ENCODE measurements at places on chromosomes 3 and 15.

DNA sequence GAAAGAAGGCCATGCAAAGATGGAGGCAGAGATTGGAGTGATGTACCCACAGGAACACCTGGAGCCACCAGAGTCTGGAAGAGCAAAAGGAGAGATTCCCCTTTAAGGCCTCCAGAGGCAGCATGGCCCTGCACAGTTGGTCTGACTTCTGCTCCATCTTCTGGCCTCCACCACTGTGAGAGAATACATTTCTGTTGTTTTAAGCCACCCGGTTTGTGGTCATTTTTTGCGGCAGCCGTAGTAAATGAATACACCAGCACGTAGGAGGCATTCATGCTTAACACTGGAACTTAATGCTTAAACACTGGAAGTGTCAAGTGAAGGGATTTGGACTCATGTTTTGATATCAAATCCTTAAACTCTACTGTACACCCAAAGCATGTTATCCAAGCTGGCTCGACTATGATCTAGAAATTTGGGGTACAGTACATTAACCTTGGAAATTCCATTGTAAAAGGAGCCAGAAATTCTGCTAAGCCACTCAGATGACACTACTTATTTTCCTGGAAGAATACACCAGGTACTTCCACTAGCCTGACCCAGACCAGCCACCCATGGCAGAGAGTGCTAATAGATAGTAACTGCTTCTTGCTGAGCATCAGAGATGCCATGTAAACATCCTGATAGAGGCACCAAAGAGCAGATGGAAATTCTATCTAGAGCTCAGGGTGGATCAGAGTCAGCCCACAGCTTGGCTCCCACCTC, 190.9 kb downstream of the ADAMTS9 start:
- DNase-seq: no peak

GRCh38 chr3:6435951-6436350, 425.0 kb upstream of the GRM7 start:
- DNase-seq: no peak

DNA sequence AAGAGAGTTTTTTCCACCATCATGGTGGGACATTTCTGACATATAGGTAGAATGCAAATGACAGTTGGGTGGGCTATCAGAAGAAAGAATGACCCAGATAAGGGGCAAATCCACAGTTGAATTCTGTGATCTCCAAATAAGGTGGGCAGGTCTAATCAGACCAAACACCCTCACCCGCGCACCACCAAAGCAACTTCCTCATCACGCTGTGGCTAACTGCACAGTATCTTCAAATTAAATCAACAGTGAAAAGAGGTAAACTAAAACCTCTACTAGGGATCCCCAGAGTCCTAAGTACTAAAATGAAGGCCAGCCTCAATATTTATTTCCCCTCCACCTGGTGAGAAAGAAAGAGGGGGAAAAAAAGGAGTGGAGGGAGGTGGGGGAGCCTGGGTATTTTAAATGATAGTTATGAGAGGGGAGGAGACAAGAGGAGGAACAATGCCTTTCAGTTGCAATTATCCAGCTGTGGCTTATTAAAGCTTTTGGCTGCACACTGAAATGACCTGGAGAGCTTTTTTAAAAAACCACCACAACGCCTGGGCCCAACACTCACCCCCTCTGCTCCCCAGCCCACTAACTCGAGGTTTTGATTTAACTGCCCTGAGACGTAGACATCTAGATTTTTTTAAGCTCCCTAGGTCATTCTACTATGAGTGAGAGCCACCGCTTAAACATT, 61.0 kb downstream of the LRIG1 start:
- no peak for DNase-seq

GRCh38 chr3:189232790-189233189, 61.0 kb downstream of the TPRG1 start:
- DNase-seq: no peak

- DNase-seq: no peak
Measured at GRCh38 chr3:127699416-127700300, 26.9 kb downstream of the ABTB1 start.

DNA sequence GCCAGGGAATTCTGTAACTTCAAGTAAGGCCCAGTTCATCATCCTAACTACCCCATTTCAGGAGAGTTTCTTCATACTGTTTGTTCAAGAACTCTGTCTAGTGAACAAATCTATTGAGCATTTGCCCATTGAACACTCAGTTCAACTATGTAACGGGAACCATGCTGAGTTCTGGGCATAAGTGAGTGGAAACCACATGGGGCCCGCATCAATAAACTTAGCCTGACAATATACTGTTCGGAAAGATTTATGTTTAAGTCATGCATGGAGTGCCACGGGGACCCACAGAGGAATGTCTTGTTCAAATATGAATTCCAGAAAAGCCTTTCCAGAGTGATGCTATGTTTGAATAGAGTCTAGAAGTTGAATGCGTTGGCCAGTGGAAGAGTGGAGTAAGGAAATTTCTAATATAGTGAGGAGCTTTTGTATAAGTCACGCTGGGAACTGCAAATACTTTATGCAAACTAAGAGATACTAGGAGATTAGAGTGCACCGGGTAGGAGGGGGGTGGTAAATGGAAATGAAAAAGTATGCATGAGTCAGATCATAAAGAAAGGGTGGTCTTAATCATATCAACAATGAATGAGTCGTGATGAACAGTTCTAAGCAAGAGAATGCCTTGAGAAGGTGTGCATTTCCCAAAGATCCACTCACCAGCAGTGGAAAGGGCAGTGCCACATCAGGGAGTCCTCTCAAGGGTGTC, 279.8 kb downstream of the VPS13C start:
- DNase-seq: no peak

- no peak for DNase-seq
Measured at GRCh38 chr15:36797128-36797527, 217.7 kb downstream of the CDIN1 start.

DNA sequence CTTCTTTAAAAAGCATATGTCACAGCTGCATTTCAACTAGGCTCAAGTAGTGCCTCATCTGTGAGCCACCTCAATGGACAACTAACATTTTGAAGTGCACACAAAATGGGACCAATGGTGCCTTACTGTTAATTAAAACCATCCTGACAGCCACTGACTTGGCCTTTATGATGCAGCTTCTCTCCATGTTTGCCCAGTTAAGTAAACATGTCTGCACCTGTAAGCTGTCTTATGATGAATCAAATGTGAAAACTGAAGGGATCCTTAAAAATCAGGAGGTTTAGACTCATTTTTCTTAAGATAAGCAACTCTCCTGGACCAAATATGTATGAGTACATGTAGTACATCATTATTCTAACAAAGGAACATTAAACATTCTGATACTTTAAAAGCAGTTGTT, 861.6 kb downstream of the ROBO1 start:
- no peak for DNase-seq

DNA sequence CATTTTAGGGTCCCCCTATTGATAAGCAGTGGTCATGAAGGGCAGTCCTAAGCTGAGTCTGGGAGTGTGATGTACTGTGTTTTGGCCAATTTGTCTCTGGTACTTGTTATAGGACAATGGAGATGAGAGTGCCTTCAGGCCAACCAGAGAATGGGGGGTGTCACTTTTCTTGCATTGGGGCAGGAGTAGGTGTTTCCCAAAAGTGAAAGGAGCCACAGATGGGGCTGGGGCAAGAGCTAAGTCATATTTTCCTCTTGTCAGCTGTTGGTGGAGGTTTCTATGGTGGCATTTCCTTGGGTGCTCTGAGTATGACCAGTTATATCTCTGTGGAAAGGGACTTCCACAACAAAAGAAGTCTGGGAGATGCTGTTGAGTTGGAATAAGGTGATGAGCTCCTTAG, 24.7 kb upstream of the BSN start:
- no peak for DNase-seq

DNA sequence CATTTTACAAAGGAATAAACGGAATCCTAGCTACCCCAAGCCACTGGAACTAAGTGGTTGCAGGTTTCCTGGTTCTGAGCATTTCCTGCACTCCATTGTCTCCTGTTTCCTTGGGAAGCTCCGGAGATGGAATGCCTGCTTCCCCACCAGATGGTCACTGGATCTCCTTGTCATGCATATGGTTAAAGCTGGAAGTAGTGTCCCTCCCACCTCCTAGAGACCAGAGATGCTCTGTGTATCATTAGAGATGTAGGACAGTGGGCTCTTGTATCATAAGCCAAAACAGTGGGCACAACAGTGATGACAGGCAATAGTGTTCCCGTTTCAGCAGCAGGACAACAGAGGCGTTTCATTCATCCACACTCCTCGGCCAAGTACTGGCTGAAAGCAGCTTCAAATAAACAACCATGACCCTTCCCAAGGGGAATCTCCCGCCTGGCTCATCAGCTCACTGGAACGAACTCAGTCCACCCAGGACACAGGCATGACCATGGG, 136.2 kb upstream of the EIF1B start:
- DNase-seq: no peak

All from fibroblast of pulmonary artery (primary cell).